Non-pigmented ciliary epithelial cell (primary cell): ENCODE measurements at places on chromosomes 1 and 21.

- no peak for DNase-seq
These were observed 27.4 kb downstream of the TNFSF18 start for GRCh38 chr1:173023343-173023742.

GRCh38 chr1:41842993-41843755, 75.5 kb downstream of the HIVEP3 start:
- no peak for DNase-seq

GRCh38 chr1:225461533-225462428, 33.9 kb upstream of the LBR start:
- no peak for DNase-seq

GRCh38 chr1:239761509-239761908, 330.2 kb upstream of the FMN2 start:
- no peak for DNase-seq

DNA sequence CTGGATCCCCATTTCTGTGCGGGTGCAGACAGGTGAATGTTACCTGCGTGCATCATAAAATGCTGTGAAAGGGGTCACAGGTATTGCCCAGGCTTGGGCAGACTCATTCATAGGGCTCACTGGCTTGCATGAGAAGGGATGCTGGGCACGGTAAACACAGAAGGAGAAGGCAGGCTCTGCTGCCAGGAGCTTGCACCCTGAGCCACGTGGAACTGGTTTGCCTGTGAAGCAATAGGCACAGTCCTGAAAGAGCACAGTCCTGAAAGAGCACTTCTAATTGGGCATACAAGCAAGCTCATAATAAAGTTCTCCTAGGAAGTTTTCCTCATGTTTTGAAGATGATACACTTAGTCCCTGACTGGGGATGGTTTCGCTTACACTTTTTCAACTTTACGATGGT, 40.9 kb downstream of the GALNT2 start:
- no peak for DNase-seq

GRCh38 chr1:5658340-5659316, 333.6 kb downstream of the NPHP4 start:
- DNase-seq = no peak

DNA sequence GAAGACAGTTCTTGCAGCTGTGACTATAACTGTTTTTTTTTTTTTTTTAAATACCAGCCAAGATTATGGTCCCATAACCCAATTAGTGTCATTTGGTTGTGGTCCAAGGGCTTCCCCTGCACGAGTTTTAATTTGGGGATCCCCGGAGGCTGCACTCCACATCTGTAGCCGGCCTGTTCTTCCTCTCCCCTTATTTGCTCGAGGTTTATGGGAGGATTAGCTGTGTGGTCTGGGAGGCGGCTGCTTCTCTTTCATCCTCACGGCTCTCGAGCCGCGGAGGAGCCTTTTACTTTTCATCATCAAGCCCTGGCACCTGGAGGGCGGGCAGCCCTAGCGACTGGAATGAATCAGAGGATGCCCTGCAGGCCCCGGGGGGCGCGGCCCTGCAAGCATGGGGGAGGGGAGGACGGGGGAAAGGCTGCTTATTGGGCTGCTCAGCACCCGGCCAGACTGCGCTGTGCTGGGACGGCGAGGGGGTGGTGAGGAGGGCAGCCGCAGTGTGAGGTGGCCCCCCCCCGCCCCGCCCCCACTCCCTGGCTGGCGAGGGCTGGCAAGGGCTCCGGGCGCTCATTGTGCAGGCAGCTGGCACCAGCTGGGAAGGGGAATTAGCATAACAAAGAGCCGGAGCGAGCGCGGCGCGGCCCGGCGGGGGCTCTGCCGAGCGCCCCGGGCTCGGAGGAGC, 18.5 kb downstream of the SERTAD4 start:
- DNase-seq = no peak

GRCh38 chr1:187338762-187339412, 510.1 kb downstream of the PLA2G4A start:
- DNase-seq = no peak

- DNase-seq = no peak
These were observed 125.1 kb downstream of the CACNA1E start for GRCh38 chr1:181608386-181608785.

GRCh38 chr1:25569597-25570396, 26.4 kb downstream of the LDLRAP1 start:
- DNase-seq = no peak

DNA sequence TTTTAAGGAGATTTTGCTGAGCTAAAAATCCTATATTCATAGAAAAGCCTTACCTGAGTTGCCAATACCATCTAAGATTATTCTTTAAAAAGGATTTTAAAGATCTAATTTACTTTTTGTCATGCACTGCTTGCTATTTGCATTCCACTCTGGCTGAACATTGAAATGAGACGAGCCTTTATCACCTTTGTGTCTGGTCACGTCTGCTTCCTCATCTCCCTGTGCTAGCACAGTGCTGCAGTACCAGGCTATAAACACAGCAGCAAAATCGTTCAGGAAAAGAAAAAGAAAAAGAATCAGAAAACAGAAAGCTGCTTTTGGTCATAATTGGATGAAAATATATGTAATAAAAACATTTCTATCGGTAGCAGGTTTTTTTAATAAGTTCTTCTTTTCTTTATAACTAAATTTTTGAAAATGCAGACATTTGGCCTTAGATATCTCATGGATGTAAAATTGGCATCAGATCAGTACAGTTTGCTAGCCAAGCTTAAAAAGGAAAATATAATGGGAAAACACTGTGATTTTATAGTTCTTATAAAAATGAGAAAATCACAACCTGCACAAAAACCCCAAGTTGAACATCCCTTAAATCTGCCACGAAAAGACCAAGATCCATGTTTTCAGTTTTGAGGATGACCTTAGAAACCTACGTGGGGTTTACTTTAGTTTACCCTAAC, 735.7 kb upstream of the CXADR start:
- DNase-seq = no peak

DNA sequence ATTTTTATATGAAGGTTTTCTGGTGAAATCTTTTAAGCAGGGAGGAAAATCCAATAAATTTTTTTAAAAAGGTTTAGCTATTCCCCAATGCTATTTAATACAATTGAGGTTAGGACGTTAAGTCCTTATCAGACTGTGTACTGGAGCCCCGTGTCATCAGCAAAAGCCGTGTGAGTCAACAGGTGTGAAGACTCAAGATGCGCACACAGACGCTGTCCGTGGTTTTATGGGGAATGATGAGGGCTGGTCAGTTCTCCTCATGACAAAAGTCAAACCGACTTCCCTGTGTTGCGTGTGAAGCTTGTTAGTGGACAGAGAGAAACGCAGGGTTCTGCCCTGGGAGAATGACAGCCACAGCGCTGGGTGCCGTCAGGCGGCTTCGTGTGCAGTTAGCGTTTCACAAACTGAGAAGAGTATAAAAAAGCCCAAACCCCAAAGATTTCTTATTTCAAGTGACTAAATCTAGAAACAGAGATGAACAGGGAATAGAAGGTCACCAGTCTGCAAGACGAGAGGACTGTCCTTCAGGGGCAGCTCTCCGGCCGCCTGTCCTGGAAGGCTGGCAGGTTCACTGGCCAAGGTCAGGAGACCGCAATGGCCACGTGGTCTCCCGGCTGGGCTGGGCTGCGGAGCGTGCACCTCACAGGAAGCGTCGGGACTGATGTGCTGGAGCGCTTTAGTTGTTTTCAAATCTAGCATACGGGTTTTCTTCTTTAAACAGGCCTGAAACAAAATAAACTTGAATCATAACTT, 22.4 kb downstream of the PTTG1IP start:
- no peak for DNase-seq

- no peak for DNase-seq
These were observed 7.5 kb downstream of the KIF1B start for GRCh38 chr1:10217748-10218441.
